ENCODE measurements at places on chromosomes 5 and 9.
A peak's percentile ranks its signal among the peaks of the same experiment; 100 is the strongest.

DNA sequence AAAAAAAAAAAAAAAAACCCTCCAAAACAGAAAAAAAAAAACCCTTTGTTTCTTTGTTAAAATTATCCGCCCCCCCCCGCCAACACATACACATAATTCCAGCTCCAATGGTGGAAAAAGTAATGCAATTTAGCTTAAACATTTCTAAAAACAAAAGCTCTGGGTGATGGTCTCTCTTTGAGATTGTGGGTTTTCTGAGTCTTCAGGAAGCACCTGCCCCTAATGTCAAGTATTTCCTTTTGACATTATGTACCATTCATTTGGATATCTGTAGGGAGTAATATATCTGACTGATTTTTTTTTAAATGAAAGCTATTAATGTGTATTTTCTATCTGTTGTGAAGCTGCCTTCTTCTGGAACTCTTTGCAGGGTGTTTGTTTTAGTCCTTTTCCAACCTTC, 389.7 kb downstream of the TAF11L14 start:
- DNase-seq = no peak

- DNase-seq = no peak
Measured at GRCh38 chr9:76732341-76732958, 31.8 kb upstream of the PCA3 start.

DNA sequence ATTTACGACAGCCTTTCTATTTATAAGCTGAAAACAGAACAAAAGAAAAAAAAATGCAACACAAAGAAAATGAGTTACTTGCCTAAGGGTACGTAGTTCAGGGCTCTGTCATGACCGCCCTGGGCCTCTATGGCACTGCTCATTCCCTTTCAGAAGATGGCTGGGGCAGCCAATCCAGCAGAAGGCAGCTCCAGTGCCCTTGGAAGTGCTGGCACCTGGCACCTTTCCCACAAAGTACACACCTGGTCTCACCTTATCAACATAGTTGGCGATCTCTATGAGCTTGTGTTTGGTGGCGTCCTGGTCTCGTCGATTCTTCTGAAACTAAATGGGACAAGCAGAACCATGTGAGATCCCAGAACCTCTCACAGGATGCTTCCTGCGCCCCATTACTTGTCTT, 53.2 kb downstream of the NIPAL4 start:
- no peak for DNase-seq

- no peak for DNase-seq
Measured at GRCh38 chr5:171312129-171312974, 3.3 kb downstream of the TLX3 start.

DNA sequence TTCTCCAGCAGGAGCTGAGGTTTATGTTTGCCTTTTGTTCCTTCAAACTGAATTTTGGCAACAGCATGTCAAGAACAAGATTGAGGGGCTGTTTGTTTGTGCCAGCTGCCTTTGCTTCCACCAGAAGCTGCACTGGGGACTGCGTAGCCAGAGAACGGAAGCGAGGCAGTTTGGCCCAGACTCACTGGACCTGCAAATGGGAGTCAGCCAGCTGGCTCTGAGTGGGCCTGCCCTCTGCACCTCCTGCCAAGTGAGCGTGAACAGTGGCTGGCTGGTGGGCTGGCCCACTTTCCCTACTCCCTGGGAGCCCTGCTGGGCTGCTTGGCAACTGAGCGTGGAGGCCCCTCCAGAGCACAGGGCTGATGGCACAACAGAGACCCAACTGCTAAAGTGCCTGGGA, 111.6 kb downstream of the GALNT10 start:
- DNase-seq = no peak

DNA sequence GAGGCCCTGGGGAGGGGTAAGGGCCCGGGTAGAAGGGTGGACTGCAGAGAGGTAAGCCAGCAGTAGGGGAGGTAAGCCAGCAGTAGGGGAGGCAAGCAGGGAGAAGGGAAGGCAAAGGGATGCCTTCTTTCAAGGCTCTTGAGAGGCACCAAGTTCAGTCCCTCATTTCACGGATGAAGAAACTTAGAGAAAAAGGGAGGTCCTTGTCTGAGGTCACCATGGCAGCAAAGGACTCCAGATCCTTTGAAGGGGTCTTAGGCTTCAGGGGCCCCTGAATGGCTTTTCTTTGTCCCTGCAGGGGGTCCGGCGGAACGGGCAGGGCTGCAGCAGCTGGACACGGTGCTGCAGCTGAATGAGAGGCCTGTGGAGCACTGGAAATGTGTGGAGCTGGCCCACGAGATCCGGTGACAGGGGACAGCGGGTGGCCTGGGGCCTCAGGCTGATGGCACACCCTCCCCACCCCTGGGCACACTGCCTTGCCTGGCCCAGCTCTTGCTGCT, 42.6 kb downstream of the RGS3 start:
- DNase-seq = no peak

DNA sequence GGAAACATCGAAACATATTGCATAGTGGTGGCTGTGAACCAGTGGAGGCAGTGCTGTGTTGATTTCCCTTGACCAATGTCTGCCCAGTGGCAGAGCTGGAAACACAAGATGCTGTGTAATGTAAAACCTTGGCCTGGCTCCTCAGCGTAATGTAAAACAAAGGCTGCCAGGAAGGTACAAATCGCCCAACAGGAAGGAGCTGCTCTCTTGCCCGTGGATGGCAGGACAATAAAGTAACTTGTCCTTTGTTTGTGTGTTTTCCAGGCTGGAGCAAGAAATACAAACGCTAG, 143.4 kb downstream of the PALM2AKAP2 start:
- no peak for DNase-seq

DNA sequence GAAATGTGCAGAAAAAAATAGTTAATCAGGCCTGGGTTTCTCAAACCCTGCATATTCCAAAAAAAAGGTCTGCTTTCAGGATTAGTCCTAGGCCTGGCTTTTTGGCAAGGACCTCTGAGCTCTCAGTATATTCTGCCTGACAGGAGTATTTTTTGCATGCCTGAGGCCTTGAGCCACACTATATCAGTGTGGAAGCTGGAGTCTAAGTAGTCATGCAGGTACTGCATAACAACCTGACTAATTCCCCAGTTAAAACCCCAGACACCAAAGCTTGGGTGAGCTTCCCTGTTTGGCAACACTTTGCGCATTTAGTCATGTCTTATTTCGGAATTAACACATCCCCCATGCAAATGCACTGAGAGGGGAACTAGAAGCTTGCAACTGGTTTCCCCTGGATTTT, 359.5 kb downstream of the CETN3 start:
- DNase-seq = peak; percentile 1

GRCh38 chr9:133489253-133490190, 10.6 kb upstream of the SLC2A6 start:
- no peak for DNase-seq

DNA sequence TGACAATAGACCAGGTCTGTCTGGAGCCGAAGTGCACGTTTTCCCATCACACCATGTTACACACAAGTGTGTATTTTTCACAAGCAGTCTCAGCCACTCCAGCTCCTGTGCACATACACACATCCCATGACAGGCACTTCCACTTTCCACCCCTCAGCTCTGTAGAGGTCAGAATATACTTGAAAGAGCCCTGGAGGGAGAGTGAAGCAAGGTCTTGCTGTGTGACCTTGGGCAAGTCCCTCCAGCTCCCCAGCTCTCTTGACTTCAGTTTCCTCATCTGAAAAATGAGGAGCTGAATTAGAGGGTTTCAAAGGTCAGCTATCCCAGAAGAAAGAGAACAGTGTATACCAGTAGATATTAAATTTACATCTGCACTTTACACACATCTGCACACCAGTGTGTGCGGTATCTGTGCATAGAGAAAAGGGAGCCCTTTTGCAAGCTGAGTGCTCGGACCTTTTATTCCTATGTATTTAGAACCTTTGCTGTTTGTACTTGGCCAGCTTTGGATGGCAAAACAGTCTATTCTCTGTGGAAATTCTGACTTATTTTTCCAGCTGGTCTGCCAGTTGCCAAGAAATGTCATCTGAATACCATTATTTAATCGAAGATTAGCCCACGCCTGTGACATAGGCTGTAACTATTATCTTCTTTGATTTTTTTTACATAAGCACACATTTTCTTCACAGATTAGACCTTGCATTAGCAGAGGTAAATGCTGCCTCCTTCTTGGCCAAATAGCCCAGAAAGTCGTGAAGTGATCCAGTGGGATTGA, 528.0 kb downstream of the BNC2 start:
- no peak for DNase-seq

- DNase-seq = peak; percentile 87
Measured at GRCh38 chr9:107020040-107020530, 157.1 kb downstream of the ZNF462 start.

GRCh38 chr5:102762562-102763227, 7.6 kb downstream of the PAM start:
- DNase-seq = peak; percentile 52

DNA sequence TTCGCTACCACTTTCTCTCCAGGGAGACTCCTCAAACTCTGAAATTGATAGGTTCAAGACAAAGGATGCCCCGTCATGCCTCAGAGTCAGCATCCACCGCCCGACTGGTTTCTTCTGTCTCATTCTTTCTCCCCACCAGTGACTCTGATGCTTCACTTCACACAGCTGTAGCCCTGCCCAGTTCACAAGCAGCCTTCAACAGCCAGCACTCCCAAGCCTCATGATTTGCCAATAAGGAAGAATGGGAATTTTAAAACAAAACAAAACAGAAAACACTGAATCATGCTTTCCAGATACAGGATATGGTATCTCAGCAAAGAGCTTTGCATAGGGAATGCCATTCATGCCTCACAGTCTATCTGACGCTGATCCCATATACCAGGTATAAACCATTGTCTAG, 371.2 kb upstream of the RORB start:
- DNase-seq = no peak

- peak; percentile 24 for DNase-seq
Measured at GRCh38 chr5:132753135-132753987, 6.1 kb downstream of the CCNI2 start.

DNA sequence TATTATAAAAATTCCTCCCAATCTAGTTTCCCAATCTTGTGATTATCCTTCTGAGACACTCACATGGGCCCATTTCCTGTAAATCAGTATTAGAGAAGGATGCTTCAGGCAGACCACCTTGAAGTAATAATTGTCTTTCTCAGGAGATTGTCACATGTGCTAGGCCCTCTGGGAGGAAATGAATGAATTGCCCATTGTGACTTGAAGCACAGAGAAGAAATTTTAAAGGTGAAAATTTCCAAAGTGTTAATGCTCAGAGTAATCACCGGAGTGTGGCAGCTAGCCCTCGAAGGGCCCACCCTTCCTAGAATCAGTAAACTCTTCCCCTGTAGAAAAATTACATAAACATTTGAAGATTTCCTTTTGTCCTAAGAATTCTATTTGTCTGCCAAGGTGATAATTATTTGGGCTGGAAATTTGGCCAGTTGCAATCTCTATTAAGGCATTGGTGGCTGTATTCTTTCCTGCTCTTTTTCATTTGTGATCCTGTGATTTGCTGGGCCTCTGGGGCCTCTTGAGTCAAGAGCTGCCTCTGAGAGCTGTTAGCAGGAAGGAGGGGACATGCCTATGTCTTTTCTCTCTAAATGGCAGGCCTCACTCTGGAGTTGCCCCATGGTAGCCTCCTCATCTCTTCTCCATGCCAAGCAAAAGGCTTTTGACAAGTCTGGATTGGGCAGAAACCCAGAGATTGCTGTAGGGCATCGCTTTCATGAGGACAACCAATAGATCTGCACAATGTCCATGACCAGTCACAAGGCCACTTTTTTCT, 371.5 kb upstream of the ACTBL2 start:
- DNase-seq = no peak

GRCh38 chr9:98043915-98044314, 12.6 kb upstream of the NANS start:
- DNase-seq = no peak

DNA sequence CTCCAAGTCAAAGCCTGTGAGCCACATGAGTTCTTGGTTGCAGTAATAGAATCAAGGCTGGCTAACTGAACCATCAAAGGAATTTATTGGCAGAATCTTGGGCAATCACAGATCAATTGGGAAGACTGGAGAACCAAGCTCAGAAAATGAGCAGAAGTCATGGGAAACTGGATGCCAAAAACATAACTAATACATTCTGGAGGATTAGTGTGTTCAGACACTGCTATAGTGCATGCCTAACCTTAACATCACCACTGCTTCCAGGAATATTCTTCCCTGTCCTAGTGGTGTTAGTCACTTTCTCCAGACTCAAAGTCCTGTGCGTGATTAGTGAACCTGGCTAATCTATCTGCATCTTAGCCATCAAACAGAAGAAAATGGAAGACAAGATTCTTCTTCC, 843.7 kb downstream of the EFNA5 start:
- DNase-seq = no peak

DNA sequence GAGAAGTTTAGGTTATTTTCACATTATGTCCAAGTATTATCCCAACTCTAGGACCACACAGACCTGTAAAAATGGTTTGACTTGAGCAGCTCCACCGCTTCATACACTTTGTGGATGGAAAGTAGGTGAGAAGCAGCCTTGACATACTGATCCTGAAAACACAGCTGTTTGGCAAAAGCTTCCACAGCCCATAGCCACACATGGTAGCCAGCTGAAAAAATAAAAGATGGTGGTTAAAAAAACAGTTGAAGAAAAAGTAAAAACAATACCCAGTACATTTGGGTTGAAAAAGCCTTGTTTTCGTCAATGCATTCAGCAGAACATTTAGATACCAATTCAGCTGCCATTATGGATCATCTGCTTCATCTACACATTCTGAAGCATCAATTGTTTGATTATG, 36.7 kb downstream of the GEMIN5 start:
- DNase-seq = no peak

GRCh38 chr5:150782850-150783249, 4.3 kb downstream of the SMIM3 start:
- DNase-seq = no peak

DNA sequence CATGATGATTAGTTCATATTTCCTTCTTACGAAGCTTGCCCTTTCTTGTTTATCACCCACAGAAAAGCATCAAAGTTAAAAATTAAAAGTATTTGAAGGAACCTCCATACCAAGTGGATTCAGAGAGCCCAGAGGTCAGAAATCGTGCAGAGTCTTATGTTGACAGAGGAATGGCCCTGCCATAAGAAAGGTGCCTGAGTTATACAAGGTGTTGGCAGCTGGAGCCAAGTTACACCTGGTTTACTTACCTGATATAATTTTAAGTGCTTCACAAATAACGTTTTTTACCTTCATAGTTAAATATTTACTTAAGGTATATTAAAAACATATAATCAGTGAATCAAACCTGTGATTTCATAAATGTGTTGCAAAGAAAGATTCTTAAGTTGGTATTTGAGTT, 42.3 kb upstream of the DHFR start:
- DNase-seq = no peak

All from mammary epithelial cell (primary cell).